Stimulated activated CD4-positive, alpha-beta T cell treated with anti-CD3 and anti-CD28 coated beads, Interleukin-1b, Interleukin-23, amount 100 ng/mL, for 1 hour (primary cell): ENCODE measurements at places on chromosomes 1 and 21.

DNA sequence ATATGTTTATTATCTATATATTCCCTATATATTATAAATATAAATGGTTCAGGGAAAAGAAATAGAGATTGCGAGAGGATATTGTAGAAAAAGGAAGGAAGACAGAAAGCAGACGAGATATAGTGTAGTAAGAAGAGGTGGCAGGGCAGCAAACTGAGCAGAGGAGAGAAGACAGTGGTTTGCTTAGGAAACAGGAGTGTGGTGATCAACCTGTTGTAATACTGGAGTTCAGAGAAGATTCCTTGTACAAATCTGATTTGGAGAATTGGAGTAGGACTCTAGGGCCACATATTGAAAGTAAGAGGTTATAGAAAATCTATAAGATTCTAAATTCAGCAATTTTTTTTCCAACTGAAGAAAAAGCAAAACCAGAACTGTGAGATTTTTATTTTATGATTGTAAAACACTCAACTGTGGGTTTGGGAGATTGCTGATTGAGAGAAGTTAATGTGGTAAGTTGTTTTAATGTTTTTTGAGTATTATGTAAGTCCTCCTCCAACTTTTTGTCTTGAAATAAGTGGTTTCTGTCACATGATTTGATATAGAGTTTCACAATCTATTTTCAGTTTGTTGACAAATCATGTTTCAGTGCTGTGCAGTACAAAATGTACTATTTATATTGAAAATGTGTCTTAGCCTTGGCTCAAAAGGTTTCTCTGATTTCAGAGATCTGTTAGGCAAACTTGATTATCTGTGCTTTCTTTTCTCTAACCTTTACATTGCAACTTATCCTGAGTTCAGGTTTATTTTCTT is 9.6 kb upstream of the AMY2B start:
- DNase-seq = no peak

DNA sequence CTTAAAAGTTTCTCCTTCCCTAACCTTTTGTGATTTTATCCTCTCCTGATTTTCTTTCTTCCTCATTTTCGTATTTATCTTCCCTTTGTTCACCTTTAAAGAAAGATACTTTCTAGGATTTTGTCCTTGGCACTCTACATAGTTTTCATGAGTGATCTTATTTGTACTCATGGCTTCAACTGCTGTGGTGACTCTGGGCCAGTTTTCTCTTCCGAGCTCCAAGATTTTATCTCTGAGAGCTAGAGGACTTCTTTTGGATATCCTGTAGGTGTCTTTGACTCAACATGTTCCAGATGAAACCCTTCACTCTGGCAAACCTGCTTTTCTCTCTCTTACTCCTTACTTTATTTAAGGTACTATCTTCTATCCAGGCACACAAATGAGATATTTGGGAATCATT is 53.7 kb upstream of the MACF1 start:
- DNase-seq = no peak

- no peak for DNase-seq
These were observed 114.7 kb downstream of the PBX1 start for GRCh38 chr1:164673584-164674214.

DNA sequence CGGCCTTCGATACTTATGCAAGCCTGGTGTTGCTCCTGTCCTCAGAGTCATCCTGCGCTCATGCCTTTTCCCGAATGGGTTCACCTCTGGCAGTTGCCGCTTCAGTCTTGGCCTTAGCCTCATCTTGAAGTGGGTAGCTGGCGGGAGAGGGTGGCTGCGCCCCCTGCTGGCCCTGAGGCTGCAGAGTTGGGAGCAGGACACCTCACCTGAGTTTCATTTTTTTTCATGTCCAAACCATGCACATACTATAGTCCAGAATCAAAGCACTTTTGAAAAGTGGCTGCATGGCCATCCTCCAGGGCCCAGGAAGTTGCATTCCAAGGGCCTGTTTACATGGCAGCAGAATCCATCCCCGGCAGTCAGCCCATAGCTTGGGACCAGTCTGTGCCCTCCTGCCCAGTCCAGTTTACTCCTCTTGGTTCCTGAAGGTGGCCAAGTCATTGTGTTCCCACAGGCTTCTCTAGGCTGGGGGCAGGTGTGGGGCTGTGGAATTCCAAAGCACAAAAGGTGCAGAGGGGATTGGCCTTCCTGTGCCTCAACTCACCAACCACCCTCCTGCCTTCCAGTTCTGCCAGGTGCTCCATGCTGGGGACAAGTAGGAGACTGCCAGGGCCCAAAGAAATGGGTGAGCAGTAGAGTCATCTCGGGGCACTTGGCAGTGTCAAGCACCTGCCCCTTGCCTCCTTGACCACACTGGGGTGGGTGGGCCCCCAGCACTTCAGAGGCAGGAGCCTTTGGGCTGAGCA is 44.0 kb downstream of the YARS1 start:
- DNase-seq = peak; percentile 63

- DNase-seq = no peak
These were observed 147.8 kb upstream of the DPT start for GRCh38 chr1:168876830-168877229.

DNA sequence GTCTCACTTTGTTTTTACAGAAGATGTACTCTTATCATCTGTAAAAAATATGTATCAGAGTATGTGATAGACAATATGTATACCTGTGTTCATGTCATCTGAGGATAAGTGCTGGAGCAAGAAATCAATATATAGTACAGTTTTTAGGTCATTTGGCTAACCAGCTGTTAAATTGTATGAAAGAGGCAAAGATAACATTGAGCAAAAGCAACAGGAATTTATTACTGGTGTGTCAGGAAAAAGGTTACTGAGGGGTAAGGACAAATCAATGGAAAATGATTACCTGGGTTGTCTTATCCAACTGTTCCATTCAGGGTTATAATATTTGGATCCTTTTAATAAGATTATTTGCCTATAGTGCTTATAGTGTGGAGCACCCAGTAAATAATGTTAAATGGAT is 4.9 kb downstream of the HIPK1 start:
- DNase-seq = no peak

DNA sequence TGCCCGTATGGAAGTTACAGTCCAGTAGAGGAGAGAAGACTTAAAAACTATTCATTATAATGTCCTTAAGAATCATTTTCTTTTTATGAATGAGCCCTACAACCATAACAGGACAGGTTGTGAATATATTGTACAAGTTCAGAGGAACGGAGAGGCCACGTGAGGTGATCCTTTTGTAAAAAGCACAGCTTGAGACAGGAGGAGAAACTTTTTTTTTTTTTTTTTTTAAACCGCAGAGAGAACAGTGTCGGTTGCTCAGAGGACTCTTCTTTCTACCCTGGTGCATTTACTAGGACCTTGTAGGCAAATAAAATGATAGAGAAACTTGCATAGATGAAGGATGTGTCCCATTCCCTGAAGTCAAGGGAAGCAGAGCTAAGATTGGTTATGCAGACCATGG is 32.1 kb downstream of the DYRK1A start:
- no peak for DNase-seq

- DNase-seq = no peak
These were observed 5.9 kb downstream of the SOD1 start for GRCh38 chr21:31665397-31665796.
